ENCODE measurements at places on chromosomes 5 and 9.
A peak's percentile ranks its signal among the peaks of the same experiment; 100 is the strongest.

GRCh38 chr5:174504266-174504726 is 220.1 kb upstream of the MSX2 start:
- DNase-seq: no peak

- no peak for DNase-seq
These were observed 196.8 kb downstream of the ANXA1 start for GRCh38 chr9:73348471-73348870.

- DNase-seq: no peak
These were observed 239.4 kb upstream of the FBXL7 start for GRCh38 chr5:15260356-15261268.

- DNase-seq: no peak
These were observed 59.6 kb downstream of the RPS23 start for GRCh38 chr5:82218374-82219156.

- DNase-seq: peak; percentile 4
These were observed 95.8 kb downstream of the CFAP90 start for GRCh38 chr5:7754997-7755596.

GRCh38 chr9:105043370-105043936 is 115.5 kb upstream of the ABCA1 start:
- DNase-seq: no peak

- no peak for DNase-seq
These were observed 20.0 kb upstream of the NMUR2 start for GRCh38 chr5:152425083-152425482.

DNA sequence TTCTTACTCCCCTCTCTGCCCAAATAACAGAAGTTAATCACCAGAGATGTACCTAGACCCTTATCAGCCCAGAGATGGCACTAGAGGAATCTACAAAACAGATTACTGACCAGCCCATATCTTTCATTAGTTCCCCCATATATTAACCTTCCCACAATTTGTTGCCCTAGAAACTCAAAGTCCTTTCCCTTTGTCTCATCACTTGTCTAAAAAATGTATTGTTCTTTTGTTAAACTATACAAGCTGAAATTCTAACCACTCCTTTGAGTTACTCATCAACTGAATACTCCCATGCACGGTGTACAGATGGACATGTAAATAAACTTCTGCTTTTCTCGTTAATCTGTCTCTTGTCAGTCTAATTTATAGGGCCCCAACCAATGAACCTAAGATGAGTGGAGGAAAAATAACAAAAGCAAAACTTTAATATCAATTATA is 130.9 kb downstream of the CCDC192 start:
- DNase-seq: no peak

DNA sequence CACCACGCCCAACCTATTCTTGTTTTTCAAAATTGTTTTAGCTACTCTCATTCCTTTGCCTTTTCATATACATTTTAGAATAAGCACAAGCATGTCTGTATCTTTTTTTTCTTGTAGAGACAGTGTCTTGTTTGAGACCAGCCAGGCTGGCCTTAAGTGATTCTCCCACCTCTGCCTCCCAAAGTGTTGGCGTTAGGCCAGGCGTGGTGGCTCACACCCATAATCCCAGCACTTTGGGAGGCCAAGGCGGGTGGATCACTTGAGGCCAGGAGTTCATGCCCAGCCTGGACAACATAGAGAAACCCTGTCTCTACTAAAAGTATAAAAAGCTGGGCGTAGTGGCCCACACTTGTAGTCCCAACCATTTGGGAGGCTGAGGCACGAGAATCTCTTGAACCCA is 13.1 kb downstream of the RNF44 start:
- DNase-seq: no peak

DNA sequence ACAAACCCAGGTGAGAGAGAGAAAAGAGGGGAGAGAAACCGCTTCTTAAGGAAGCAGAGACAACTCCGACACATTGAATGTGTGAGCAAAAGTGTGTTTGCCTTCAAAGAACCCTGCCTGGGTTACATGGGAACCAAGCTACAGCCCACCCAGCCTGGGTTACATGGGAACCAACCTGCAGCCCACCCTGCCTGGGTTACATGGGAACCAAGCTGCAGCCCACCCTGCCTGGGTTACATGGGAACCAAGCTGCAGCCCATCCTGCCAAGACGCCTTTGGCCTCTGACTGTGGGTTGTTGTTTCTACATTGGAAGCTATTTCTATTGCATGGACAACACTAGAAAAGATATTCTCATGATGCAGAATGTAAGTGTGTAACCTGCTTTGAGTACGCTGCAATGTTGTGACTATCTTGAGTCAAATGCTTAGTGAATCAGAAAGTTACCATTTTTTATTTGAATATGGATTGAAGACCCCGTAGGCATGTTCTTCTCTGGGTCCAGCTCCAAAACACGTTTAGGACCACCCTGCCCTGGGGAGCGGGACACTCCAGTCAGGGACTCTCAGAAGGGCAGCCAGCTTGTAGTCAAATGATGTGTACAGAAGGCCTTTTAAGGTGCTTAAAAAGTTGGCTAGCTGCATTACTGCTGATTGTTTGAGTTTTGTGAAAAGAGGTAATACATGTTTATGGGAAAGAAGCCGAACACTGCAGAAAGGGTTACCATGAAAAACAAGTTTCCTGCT is 39.1 kb upstream of the UNC5A start:
- no peak for DNase-seq

DNA sequence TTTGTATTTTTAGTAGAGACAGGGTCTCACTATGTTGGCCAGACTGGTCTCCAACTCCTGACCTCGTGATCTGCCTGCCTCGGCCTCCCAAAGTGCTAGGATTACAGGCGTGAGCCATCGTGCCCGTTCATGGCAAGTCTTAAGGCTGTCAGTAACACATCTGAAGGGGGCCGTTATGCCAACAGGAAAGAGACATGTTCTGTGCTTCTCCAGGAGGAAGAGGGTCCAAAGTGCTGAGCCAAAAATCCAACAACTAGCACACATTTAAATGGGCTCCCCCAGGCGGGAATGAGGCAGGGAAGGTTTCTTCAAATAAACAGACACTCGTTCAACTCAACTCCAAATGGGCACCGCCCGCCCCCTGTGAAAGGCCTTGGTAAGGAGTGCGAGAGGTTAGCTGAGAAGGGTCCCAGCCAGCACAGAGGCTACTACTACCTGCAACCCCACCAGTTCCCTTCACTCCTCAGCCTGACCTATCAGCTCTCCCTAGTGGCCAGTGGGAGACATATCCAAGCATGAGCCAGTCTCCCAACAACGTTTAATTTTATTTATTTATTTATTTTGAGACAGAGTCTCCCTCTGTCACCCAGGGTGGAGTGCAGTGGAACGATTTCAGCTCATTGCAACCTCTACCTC is 84.1 kb upstream of the DMRT1 start:
- DNase-seq: no peak

GRCh38 chr5:10469253-10470050 is 27.8 kb downstream of the ROPN1L start:
- no peak for DNase-seq

GRCh38 chr5:137488516-137488915 is 10.6 kb downstream of the SPOCK1 start:
- no peak for DNase-seq

DNA sequence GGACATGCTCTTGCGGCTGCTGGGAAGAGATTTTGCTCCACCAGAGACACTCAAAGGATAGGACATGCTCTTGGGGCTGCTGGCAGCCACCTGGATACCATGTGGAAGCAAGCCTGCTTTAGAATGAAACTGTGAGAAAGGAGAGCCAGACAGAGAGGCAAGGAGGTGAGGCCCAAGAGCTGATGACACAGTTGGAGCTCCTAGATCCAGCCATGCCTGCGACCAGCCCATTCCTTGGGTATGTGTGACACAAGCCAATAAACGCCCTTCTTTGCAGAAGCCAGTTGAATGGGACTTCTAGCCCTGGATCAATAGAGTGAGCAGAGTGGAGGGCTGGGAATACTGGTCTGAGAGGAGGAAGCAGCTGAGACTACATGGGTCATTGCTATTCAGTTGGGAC is 69.6 kb downstream of the SMIM23 start:
- DNase-seq: no peak

DNA sequence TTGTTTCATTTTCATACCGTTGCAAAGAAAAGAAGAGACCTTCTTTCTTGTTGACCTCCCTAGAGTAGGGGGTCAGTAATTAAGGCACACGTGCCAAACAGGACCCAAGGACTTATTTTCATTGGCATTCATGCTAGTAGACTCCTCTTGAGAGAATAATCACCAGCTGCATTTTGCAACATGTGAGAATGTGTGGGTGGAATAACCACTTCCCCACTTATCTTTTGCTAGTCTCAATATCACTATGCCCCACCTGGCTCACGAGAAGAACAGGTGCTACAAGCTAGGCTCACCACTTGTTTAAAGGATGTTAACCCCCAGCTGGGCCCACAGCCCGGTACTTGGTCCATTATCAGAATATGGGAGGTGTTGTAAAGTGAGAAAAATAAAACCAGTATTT is 460.7 kb upstream of the MEF2C start:
- DNase-seq: no peak

DNA sequence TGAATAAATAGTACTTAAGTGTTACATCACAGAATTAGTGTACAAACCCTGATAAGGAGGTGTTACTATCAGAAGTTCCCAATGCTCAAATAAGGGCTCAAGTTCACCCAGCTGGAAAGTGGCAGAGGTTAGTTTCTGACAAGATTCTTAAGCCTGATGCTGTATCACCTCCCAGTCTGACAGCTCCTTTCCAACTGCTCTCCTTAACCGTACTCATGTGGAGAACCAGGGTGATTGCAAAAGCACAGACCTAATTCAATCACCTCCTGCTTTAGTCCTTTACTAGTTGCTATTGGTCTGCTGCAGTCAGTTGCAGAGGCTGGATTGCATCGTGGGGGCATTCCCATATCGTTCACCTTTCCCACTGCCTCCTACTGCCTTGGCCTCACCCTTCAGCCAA is 100.4 kb upstream of the ZNF618 start:
- no peak for DNase-seq

DNA sequence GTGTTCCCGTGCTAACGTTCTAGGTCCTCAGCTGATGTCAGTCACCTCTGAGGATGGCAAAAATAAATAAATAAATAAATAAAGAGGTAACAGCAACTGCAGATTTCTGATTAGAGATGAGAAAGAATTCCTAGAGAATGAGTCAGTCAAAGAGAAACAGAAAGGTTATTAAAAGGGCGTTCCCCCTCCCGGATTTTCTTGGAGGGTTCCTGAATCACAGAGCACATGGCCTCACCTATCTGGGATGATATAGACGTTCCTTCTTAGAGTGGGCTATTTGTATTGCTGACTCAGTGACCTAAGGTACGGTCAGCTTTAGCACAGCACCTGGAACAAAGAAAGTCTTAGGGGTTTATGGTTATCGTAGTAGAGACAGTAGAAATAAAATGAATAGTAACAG is 30.6 kb downstream of the HTR4 start:
- DNase-seq: no peak

DNA sequence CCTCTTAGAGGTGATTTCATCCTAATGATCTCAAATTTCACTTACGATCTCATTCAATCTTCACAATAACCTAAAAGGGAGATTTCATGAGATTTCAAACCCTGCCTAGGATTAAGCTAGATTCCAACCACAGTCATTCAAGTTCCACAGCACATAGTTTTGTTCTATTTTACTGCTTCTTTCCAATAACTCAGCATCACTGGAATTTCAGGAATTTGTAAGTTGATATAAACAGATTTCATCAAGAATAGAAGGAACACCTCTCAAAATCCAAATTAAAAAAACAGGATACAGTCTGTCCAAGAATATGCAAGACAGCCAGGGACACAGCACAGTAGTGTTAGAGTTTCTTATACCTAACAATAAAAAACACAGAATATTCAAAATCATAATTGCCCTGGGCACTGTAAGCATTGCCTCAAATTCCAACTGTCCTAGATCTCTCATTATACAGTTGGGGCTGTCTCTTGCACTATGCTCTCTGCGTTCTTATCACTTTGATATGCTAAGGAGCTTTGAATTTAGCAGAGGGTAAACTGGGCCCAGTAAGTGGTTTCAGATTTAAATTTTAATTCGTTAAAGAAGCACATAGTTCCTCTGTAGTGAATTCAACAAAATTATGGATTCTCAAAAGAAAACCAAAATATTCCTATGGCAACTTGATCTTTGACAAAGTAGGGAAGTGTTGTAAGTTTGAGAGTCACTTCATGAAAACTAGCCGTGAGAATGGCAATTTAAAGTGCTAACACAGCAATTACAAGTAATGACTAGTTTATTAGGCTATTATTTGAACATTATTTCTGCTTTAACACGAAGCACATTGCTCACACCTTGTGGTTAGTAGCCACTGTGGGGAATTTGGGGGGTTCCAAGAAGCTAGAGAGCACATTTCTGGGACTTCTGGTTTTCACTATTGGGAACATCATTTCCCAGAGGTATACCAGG is 478.6 kb upstream of the C9orf72 start:
- no peak for DNase-seq

DNA sequence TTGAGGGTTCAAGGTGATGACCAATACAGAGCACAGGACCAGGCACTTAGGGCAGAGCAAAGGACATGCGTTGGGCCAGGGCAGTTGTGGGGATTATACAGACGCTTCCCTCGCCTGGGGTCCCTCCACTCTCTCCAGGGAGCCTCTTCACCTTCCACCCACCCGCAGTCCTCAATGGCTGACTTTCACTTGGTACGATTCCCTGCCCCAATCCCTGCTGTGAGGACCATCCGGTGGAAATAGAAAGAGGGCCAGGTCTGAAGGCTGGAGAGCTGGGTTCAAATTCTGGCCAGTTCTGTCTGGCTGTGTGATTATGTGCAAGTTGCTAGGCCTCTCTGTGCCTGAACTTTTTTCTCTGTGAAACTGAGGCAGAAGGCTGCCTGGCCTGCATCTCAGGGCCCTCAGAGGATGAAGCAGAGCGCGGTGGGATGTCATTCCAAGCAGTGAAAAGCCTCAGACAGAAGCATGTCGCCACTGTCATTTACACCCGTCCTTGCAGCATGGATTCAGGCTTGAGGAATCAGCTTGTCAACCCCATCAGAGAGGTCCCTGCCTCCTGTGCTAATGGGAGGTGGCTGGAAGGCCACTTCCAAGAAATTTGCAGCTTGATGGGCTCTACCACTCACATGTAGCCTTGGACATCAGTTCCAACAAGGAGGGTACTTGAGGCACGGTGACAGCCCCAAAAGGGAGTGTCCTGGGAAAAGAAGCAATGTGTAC is 206.6 kb upstream of the IER5L start:
- no peak for DNase-seq

GRCh38 chr5:7902201-7902600 is 33.3 kb downstream of the MTRR start:
- no peak for DNase-seq

- DNase-seq: no peak
These were observed 271.3 kb downstream of the ARHGAP26 start for GRCh38 chr5:143041461-143041860.

GRCh38 chr5:168693883-168694282 is 114.7 kb upstream of the PANK3 start:
- no peak for DNase-seq
